ENCODE measurements at places on chromosomes 3 and 15.

DNA sequence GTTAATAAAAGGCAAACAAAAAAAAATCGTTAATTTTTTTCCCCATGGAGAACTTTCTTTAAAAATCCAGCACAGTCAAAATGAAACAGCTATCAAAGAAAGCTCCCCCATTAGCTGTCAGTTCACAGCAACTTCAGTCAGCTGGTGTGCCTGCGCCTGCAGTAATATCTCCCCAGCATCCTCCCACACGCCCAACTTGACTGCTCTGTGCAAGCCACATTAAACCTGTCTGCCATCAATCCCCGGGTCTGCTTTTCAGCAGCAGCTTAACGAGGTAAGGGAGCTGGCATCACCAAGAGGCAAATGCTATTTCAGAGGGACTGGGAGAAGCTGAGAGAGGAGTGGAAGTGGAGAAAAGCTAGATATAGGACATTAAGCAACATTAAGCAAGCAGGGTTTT is 337.5 kb downstream of the GAP43 start:
- H3K4me3 ChIP-seq, result no peak overlapping the region
- no peak for DNase-seq
- H3K27ac ChIP-seq, result no peak overlapping the region
- H3K27me3 ChIP-seq, result no peaks in the 10 kb centered on the region
- H3K36me3 ChIP-seq, result no peaks in the 10 kb centered on the region

DNA sequence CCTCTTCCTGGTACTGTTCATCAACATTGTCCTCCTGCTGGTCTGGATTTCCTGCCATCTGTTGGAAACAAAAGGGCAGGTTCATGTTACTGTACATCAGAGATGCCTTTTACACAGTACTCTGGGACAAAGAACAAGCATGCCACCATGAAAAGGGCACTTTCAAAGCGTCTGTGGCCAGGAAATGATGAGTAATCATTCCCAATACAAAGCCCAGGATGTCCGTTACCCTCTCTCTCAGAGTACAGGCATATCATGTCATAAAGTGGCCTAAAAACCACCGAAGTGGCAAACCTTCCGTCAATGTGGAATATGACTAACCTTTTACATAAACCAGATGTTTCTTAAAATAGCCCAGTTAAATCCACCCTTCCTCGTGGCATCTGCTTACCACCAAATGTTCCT is 71.2 kb downstream of the GOLIM4 start:
- no peaks in the 10 kb centered on the region for H3K4me1 ChIP-seq
- no peak overlapping the region for H3K4me3 ChIP-seq
- DNase-seq, result no peak

DNA sequence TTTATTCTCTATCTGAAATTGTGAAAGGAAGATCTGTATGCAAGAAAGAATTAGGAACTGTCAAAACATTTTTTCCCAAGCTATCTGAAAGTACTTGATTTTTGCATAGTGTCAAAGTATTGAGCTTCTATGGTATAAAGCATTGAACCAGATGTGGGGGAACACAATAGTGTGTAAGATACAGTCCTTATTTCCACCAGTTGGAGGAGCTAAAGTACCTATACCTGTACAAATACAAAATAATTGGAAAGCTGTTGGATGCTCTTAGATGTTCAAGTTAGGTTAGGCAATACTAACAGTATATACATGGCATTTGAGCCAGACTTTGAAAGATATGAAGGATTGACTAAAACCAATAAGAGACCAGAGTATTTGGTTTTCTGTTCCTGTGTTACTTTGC is 148.4 kb downstream of the B3GALNT1 start:
- no peaks in the 10 kb centered on the region for H3K4me1 ChIP-seq
- no peak overlapping the region for H3K27ac ChIP-seq
- DNase-seq, result no peak

GRCh38 chr3:65551945-65552344 is 486.8 kb downstream of the MAGI1 start:
- H3K27me3 ChIP-seq, result no peaks in the 10 kb centered on the region
- no peaks in the 10 kb centered on the region for H3K36me3 ChIP-seq
- H3K27ac ChIP-seq, result no peak overlapping the region
- no peak for DNase-seq

GRCh38 chr3:129226374-129226773 is 23.0 kb upstream of the COPG1 start:
- H3K27me3 ChIP-seq, result no peaks in the 10 kb centered on the region
- no peak overlapping the region for H3K4me3 ChIP-seq
- H3K27ac ChIP-seq, result no peak overlapping the region
- peaks cover 5% of the 10 kb centered on the region for H3K4me1 ChIP-seq

GRCh38 chr3:193396451-193397244 is 18.1 kb upstream of the ATP13A5 start:
- H3K4me3 ChIP-seq, result no peak overlapping the region
- no peaks in the 10 kb centered on the region for H3K36me3 ChIP-seq
- H3K27me3 ChIP-seq, result peaks cover 6% of the 10 kb centered on the region
- DNase-seq, result no peak
- H3K4me1 ChIP-seq, result no peaks in the 10 kb centered on the region

GRCh38 chr3:77354958-77355357 is 315.1 kb downstream of the ROBO2 start:
- no peaks in the 10 kb centered on the region for H3K4me1 ChIP-seq
- no peaks in the 10 kb centered on the region for H3K36me3 ChIP-seq
- no peak overlapping the region for H3K27ac ChIP-seq
- no peaks in the 10 kb centered on the region for H3K27me3 ChIP-seq

DNA sequence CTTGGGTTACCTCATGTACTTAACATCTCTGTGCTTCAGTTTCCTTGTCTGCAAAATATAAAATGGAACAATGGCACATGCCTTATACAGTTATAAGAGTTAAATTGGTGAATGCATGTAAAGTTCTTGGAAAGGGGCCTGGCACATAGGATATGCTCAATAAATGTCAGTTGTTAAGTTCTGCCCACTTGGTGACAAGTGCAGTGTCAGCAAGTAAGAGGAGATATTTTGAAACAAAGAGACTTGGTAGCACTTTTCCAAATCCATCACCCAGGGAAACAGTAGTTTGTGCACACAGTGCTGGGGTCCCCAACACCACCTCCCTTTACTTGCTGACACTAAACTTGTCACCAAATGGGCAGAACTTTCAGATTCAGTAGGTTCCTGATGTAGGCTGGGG is 19.1 kb downstream of the LRRC31 start:
- H3K27ac ChIP-seq, result no peak overlapping the region
- no peaks in the 10 kb centered on the region for H3K4me1 ChIP-seq
- no peak for DNase-seq
- no peak overlapping the region for H3K4me3 ChIP-seq
- H3K36me3 ChIP-seq, result no peaks in the 10 kb centered on the region

GRCh38 chr3:100089812-100090668 is 24.3 kb downstream of the FILIP1L start:
- H3K27ac ChIP-seq, result no peak overlapping the region
- H3K36me3 ChIP-seq, result no peaks in the 10 kb centered on the region
- H3K4me3 ChIP-seq, result no peak overlapping the region
- H3K4me1 ChIP-seq, result no peaks in the 10 kb centered on the region

- no peak for DNase-seq
- no peak overlapping the region for H3K27ac ChIP-seq
- H3K27me3 ChIP-seq, result peaks cover 22% of the 10 kb centered on the region
Measured at GRCh38 chr3:37686220-37686619, 175.5 kb upstream of the CTDSPL start.

DNA sequence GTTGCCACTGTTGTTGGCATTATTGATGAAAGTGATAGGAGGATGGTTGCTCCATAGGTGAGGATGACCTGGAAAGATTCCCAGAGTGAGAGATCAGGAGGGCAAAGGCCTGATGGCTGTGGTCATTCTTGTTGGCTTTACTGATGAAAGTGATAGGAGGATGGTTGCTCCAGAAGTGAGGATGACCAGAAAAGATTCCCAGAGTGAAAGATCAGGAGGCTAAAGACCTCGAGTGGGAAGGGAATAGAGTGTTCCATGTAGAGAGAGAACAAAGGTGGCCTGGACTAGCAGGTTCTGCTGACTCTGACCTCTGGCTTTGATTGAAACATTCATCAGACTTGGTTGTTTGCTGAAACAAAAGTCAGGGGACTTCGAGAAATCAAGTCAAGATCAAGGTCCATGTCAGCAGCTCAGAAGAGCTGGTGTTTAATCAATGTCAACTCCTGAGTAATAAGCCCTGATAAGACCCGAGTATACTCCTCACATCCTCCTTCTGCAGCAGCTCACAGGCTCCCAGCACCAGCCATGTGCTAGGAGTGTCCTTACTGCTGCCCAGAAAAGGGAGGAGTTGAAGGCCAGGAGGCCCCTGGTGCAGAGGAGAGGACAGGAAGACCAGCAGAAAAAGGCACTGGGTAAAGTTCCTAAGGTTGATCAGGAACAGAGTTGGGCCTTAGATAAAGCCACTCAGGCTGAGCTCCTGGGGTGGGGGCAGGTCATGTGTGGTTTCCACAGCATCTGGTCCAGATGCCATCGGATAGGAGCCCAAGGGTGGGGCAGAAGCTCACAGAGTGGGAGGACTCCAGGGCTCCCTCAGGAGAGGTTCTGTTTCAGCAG is 19.9 kb downstream of the CYP8B1 start:
- H3K27me3 ChIP-seq, result peaks cover 12% of the 10 kb centered on the region
- DNase-seq, result no peak
- H3K36me3 ChIP-seq, result no peaks in the 10 kb centered on the region
- no peaks in the 10 kb centered on the region for H3K4me1 ChIP-seq
- no peak overlapping the region for H3K4me3 ChIP-seq
